ENCODE measurements at places on chromosomes 11 and 22.

- no peak for DNase-seq
Measured at GRCh38 chr22:17410576-17410975, 41.3 kb downstream of the CECR2 start.

GRCh38 chr11:120564573-120565311, 53.2 kb downstream of the GRIK4 start:
- peak; percentile 70 for DNase-seq

GRCh38 chr11:719214-720016, 13.4 kb downstream of the EPS8L2 start:
- DNase-seq, result no peak

DNA sequence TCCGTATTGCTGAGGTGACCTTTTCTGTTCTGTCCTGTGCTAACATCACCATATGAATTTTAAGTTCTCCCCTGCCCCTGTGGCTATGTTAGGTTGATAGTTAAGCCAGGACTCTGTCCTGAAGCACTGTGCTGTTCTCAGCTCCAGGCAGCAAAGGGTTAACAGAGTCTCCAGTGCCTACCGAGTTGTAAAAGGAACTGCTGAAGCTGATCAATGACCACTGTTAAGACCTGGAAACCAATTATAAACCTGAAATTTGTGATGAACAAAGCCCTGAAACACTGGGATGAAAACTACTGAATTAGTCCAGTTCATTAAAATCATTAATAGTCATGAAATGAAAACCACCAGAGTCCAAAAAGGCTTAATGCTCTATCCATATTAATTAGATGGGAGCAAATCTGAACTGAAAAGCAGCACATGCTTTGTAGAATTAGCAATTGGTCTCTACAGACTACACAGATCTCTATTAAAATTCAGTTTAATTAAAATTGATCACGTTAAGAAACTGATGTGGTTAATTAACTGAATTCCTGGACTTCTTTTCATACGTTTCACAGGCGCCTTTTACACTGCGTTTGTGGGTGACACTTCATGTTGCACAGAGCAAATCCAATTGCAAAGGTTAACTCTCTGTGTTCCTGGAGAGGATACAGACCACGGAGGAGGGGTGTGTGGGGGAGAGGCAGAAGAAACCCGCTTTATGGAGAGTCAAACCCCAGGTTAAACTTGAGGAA, 188.5 kb upstream of the MPPED2 start:
- no peak for DNase-seq

DNA sequence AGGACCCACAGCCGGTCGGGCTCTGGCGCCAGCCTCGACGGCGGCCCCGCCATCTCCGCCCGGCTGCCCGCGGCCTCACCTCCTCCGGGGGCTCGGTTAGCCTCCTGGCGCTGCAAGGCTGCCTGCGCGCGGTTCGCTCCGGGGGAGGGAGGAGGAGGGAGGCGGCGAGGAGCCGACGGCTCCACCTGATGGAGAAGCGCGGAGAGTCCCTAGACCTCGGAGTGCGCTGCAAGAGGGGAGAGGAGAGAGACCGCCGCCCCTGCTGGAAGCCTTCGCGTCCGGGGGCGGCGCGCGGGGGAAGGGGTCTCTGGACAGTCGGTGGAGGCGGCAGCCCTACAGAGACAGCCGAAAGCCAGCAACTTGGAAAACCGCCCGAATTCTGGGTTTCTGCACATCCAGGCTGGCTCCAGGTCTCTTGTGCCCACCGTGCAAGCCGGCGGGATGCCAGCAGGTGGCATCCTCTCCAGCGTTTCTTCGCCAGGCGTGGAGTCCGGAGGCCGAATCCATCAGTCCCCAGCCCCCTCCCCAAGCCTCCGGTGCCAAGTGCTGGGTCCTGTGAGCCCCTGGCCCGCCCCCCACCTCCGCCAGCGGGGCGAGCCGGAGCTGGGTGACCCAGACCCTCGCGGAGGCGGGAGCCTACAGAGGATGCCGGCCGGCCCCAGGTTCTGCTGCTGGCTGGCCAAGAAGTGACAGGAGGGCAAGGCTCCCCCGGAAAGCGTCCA, 2.9 kb upstream of the KIRREL3 start:
- no peak for DNase-seq

DNA sequence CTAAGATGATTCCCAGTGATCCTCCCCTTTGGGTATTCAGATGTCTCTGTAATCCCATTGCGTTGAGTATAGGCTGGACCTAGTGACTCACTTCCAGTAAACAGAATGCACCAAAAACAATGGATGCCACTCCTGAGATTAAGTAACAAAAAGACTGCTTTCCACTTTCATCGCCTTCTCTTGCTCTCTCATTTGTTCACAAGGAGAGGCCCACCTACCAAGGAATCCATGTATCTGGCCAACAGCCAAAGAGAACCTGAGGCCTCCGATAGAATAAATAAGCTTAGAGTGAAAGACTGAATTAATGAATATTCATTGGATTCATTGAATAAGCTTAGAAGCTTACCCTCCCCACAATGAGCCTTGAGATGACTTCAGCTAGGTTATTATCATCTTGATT, 454.6 kb downstream of the KCNA4 start:
- no peak for DNase-seq

GRCh38 chr11:1741741-1742140, 8.7 kb downstream of the IFITM10 start:
- DNase-seq, result no peak

DNA sequence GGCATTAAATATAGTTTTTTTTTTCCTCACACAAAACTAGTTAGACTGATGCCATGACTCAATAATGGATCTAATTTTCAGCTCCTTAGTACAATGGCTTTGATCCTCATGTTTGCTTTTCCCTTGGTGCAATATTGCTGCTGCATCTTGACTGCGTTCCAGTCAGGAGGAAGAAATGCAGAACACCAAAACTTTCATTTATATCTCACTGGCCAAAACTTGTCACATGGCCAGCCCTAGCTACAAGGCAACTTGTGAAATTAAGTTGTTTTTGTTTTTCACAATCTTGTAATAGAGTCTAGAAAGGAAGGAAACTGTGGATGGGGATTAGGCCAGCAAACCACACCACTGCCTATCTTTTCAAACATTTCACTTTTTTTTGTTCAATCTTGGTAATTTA, 36.7 kb downstream of the SMC1B start:
- peak; percentile 65 for DNase-seq

DNA sequence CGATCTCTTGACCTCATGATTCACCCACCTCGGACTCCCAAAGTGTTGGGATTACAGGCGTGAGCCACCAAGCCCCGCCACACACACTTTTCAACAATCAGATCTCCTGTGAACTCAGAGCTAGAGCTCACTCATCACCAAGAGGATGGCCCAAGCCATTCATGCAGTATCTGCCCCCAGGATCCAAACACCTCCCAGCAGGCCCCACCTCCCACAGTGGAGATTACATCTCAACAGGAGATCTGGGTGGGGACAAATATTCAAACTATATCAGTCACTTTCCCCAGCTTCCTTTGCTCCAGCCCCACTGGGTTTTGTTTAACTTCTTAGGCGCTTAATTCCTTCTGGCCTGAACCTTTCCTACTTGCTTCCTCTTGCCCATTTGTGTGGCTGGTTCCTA, 26.3 kb upstream of the SORL1 start:
- DNase-seq, result no peak

Data from suppressor macrophage treated with lipopolysaccharide for 4 hours (primary cell).